ENCODE measurements at places on chromosomes 7 and 10.

- no peak for DNase-seq
Measured at GRCh38 chr10:123043409-123043925, 34.7 kb downstream of the ACADSB start.

GRCh38 chr10:86518781-86519180, 2.8 kb downstream of the WAPL start:
- DNase-seq = no peak

DNA sequence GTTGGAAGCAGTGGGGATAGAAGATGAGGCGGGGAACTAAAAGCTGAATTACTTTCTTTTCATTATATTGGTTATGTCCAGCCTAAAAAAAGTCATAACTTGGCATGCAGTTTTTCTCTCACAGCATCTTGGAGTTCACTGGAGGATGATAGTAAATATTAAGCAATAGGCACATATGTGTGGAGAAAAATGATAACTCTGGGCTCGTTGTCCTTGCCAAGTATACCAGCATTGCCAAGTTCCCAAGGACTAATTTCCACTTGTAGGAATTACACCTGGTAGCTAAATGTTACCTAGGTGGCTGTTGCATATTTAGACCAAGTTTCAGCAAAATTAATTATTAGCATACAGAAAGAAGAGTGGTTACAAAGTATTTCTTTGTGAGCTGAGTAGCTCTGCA, 1007.6 kb downstream of the ANKRD7 start:
- DNase-seq = no peak

DNA sequence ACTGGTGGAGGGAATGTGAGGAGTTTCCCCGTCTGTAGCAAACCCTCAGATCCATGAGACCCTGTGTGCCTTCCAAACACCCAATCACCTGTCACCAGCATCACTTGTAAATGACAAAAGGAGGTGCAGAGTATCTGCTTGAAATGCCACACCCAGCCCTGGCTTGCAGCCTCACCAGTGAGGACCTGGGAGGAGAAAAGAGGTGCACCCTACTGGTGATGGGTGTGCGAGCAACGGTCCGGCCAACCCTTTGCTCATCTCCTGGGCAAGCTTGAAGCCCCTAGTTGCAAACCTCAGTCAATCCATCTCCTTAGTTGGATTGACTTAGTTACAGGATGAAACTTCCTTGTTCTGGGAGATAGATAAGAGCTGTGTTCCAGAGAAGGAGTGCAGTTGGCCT, 62.4 kb upstream of the WAPL start:
- DNase-seq = no peak

- DNase-seq = no peak
Measured at GRCh38 chr7:104135760-104136558, 71.9 kb downstream of the ORC5 start.

- DNase-seq = no peak
Measured at GRCh38 chr10:61175316-61175715, 231.3 kb upstream of the RHOBTB1 start.

- DNase-seq = no peak
Measured at GRCh38 chr7:77473229-77474005, 57.3 kb upstream of the GSAP start.

GRCh38 chr7:81074406-81074805, 155.6 kb upstream of the SEMA3C start:
- no peak for DNase-seq

GRCh38 chr7:86786376-86786775, 142.7 kb downstream of the GRM3 start:
- no peak for DNase-seq

DNA sequence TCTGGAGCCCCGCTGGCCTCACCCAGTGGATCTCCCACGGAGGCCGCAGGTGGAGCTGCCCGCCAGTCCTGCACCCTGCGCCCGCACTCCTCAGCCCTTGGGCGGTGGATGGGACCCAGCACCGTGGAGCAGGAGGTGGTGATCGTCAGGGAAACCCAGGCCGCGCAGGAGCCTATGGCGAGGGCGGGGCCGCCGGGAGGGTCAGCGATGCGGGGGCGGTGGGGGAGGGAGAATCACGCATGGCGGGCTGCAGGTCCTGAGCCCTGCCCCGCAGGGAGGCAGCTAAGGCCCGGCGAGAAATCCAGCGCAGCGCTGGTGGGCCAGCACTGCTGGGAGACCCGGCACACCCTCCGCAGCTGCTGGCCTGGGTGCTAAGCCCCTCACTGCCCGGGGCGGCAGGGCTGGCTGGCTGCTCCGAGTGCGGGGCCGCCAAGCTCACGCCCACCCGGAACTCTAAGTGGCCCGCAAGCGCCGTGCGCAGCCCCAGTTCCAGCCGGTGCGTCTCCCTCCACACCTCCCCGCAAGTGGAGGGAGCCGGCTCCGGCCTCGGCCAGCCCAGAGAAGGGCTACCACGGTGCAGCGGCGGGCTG, 524.8 kb upstream of the TPK1 start:
- DNase-seq = no peak

- no peak for DNase-seq
Measured at GRCh38 chr7:121352323-121352722, 23.5 kb downstream of the WNT16 start.

DNA sequence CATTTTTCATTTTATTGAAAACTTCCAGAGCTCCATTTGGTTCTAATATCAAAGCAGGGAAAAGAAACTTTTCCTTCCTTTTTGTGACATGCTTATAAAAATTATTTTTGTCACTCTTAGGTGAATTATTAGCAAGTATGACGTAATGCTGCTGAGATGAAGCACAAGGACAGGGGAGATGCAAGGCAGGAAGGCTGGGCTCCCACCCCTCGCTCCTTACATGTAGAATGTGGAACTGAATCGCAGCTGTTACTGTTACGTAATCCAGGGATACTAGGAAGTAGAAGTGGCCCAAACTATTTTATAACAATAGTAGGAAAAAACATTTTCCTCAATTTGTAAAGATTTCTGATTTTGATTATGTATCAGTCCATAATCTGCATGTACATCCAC, 17.1 kb upstream of the GTPBP4 start:
- DNase-seq = no peak

- DNase-seq = no peak
Measured at GRCh38 chr7:99677648-99678045, 2.1 kb downstream of the CYP3A5 start.

- no peak for DNase-seq
Measured at GRCh38 chr7:91127959-91128358, 136.3 kb upstream of the FZD1 start.

DNA sequence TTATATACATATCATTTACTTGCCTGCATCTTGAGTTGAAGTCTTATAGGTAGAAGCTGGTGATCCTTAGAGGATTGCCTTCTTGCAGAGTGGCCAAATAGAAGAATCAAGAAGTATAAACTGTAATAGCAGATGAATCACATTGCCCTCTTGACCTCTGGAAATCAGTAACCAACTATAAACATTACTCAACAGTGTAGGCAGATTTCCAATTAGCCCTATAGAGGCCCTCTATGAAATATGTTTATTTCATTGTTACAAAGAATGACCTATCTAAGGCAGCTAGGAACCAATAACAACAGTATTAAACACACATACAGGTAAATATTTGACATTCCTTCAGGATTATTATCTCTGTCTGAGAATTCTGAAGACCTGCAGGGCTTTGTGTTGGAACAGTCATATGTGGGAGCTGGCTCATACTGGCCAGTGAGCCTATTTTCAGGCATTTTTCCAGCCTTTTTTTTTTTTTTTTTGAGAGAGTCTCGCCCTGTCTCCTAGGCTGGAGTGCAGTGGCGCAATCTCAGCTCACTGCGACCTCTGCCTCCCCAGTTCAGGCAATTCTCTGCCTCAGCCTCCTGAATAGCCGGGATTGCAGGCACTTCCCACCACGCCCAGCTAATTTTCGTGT, 7.2 kb upstream of the SRI start:
- DNase-seq = no peak

- no peak for DNase-seq
Measured at GRCh38 chr7:39221901-39222300, 244.2 kb downstream of the POU6F2 start.

- no peak for DNase-seq
Measured at GRCh38 chr7:128937647-128938543, at the start of gene IRF5. TSS of gene IRF5 (plus strand) at chr7:128937927. CDS start at chr7:128942082, 4,155 bp downstream.

DNA sequence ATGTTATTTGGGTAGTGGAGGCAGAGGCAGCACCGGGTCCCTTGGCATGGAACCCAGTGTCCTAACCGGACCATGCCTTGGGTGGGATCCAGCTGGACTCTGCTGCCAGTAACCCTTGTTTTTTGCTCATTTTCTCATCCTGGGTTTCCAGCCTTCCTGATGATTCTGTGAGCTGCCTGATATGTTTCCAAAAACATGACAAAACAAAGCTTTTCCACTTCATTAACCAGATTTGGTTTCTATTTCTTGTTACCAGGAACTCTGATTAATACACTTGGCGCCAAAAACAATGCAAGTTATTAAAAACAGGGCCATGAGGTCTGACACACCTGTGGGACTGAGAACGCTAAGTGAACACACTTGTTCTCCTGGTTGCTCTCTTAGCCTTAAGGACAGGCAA, 32.8 kb upstream of the DLG5 start:
- no peak for DNase-seq

- DNase-seq = no peak
Measured at GRCh38 chr10:34348917-34349485, 466.1 kb downstream of the PARD3 start.

GRCh38 chr7:16587790-16588189, 57.8 kb downstream of the ANKMY2 start:
- no peak for DNase-seq

DNA sequence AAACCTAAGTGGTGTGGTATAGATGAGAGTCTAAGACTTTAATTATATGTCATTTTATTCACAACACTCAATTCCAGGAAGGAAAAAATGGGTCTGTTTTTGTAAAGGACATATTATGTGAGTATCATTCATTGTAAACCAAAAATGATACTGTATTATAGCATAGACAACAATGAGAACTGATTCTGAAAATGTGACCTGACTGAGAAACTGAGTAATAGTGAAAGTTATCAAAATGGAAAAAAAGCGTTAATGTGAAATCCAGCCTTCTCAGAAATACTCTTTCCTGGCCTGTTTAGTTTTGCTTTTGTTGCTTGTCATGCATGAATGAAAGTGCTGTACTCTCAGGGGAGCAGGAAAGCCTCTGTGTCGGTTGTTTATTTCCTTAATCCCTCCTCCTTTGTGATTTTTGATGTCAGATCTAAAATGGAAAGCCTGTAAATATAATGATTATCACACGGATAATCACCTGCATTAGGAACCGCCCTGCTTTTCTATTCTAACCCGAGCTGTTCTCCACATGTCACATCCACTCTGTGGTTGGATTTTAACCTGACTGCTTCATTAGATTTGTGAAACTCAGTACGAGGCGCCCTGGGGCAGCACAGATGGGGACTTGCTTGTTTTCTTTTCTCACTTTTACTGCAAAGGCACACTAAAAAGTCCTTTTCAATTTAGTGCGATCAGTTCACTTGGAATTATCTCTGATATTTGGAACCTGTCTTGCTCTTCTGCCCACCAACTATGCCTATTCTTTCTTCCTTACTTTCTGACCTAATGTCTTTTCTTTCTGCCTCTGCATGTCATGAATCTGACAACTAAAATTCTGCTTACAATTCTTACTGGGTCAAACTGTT, 240.9 kb upstream of the KAT6B start:
- no peak for DNase-seq

DNA sequence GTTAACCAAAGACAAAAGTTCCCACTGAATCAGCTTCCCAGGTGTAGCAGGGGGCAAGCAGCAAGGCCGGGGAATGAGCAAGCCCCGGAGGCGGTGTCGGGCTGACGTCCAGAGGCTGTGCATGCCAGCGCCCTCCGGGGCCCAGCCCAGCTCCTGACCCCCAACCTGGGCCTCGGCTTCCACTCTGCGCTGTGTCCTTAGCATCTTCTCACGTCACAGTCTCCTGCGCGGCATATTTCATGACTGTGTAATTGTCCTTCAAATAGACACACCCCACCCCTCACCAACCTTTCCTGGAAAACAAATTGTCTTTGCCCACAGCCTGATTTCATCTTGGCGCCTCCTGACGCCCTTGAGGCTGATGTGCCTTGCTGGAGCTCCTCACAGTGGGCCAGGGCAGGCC, 133.5 kb downstream of the RGS10 start:
- no peak for DNase-seq

DNA sequence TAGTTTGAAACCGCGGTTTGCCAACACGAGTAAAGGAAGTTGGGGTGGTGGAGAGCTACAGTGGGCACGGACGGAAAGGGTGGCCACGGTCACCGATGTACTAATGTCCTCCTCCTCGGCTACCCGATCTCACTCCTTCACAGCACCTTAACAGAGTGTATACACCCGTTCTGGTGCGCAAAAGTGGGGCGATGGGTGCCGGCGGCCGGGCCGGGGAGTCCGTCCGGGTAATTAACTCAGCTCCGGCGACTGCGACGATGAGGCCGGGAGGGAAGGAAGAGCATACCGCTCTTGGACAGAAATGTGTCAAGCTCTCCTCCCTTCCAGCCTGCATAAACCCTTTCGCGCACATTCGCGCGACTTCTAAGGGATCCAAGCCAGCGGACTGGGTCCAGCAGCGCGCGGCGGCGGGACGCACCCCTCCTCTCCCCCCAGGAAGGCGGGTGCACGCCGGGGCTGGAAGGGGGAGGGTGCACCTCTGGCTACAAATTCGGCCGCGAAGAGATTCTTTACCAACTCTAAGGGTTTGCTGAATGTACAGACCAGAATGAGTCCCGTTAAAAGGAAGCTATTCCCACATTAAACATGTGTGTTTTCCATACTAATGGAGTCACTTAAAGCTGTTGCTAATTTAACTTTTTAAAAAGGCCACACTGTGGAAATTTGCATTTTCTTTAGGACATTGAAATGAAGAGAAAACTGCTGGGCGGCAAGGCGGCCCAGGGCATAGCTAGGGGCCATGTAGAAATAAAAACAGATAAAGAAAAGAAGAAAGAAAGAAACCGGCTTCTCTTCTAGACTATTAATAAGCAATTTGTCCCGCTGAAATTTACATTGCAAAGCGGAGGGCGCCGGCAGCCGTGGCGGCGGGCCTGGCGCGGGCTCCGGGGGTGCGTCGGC, 6.6 kb upstream of the EBF3 start:
- DNase-seq = no peak

DNA sequence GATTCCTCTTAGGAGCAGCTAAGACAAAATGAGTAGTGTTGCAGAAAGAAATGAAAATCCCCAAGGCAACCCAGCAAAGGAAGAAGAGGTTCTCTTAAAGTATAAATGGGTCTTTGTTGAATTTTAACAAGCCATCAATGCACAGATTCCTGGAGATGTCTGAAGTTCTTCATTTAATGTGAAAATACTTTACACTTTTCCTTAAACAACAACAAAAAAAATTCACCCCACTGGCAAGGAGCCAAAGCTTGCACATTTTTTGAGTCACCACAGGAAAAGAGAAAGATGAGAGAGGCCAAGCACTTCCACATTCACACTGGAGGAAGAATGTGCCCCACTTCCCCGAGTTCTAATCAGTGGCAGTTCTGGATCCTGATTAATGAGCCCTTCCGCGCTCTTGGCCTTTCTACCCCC, 286.4 kb upstream of the MEOX2 start:
- no peak for DNase-seq

DNA sequence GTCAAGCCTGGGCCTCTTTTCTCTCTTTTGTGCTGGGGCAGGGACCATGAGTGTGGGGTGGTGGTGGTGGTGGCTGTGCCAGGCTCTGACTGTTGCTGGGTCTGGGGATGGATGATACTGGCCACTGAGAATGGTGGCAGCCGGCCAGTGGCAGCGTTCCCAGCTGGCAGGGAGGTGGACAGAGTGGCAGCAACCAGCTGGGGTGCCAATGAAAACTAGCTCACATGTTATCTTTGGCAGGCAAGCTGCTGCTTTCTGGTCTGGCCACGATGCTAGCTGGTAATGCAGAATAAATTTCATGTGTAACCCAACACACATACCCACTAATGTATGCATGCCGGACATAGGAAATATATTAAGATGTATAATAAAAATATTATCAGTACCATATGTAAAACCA, 95.0 kb upstream of the SLC26A5 start:
- DNase-seq = no peak
